ENCODE measurements at places on chromosomes 3 and 15.

- DNase-seq = no peak
Observed at GRCh38 chr15:95799286-95800200, 531.0 kb upstream of the NR2F2 start.

- no peak for DNase-seq
Observed at GRCh38 chr15:87680208-87680607, 576.3 kb downstream of the NTRK3 start.

GRCh38 chr3:146517684-146518435 lies 26.5 kb downstream of the PLSCR1 start:
- DNase-seq = no peak

DNA sequence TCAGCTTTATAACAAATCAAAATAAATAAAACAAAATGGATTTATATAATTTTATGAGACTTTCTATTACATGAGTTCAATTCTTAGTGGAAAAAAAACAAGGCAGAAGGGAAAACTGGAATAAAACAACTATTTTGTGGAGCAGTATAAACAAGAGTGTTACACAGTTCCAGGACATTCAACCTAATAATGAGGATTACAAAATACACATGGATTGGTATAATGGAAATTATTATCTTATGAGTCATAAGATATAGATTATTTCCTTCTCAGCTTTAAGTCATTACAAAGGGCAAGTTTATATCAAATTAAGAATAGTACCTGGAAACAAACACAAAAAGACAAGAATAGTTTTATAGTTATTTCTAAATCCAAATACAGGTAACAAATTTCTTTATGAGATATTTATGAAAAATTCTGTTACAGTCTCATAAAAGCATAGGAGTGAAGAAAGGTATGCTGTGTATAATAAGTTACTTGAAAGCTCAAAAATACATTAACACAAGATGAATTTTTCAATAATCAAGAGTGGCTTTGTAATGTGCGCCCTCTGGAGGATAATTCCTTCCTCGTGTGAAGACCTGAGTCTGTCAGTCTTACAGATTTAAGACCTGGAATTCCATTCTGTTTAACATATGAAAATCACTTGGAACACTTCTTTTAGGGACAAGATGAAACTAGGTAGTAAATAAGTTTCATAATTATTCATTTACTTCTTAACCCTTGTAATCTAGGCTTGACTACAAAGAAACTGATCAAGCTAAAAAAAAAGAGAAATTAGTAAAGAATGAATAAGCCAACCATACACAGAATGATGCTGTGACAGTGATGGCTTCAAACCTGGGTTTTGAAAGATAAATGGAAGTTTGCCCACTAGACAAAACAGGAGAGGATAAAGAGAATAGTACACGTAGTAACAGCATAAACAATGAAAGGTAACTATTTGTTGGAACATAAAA lies 9.5 kb downstream of the COPS2 start:
- DNase-seq = peak; percentile 39

GRCh38 chr3:118001380-118001779 lies 1033.3 kb downstream of the IGSF11 start:
- DNase-seq = no peak

DNA sequence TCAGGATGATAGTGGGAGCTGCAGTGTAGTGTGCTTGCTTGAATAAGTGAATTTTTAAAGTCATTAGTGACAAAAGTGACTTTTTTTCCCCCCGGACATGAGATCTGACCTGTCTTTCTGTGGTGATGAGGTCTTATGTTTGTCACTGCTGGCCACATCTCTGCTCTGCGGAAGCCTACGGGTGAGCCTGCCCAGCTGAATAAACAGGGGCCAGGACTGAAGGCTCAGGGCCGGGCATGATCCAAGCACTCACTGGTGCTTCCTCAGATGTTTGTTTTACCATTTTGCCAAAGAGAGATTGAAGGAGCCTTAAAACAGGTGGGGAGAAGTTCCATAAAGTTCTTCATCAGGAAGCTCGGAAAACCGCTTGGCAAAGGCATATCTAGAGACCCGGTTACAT lies 35.0 kb downstream of the RPL39L start:
- DNase-seq = no peak

GRCh38 chr3:126439346-126439967 lies 36.2 kb downstream of the ZXDC start:
- DNase-seq = no peak

- DNase-seq = no peak
Observed at GRCh38 chr3:170429050-170429449, 10.4 kb downstream of the CLDN11 start.

GRCh38 chr3:35946121-35946853 lies 307.0 kb downstream of the ARPP21 start:
- DNase-seq = no peak

GRCh38 chr3:142366434-142366833 lies 81.4 kb downstream of the XRN1 start:
- no peak for DNase-seq

GRCh38 chr15:101010781-101011180 lies 91.6 kb downstream of the LRRK1 start:
- DNase-seq = peak; percentile 8

GRCh38 chr15:57298204-57298603 lies 78.1 kb upstream of the CGNL1 start:
- DNase-seq = no peak

DNA sequence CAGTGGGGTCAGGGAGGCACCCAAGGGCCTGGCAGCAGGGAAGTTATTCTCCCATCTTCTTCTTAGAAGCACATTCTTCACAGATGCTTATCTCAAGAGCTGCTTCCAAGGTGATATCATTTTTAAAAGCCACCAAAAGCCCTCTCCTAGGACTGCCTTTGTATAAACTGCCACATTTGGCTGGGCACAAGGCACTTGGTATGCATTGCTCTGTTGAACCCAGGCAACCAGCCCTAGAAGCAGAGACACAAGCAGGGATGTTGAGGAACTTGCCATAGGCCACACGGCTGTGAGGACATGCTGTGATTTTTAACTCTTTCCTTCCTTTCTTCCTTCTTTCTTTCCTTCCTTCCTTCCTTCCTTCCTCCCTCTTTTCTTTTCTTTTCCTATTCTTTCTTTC lies 7.4 kb upstream of the SLC6A1 start:
- DNase-seq = no peak

- no peak for DNase-seq
Observed at GRCh38 chr15:64942356-64942755, 30.7 kb downstream of the ANKDD1A start.

DNA sequence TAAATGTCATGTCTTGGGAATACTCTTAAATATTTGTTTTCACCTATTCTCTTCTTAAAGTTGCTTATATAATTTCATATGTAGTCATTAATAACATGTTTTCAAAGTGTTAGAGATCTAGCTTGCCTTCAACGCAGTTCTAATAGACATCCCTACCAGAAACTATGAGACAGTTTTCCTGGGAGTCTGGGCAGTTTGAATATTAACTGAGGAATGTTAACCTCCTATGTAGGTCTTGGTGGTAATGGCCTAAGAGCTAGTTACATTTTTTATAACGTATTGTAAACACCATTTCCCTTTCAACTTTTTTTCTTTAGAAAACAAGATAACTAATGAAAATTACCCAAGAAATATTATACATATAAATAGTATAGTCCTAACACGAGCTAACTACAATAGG lies 328.2 kb downstream of the TIGIT start:
- DNase-seq = no peak

- no peak for DNase-seq
Observed at GRCh38 chr3:4957978-4958377, 21.3 kb upstream of the BHLHE40 start.

DNA sequence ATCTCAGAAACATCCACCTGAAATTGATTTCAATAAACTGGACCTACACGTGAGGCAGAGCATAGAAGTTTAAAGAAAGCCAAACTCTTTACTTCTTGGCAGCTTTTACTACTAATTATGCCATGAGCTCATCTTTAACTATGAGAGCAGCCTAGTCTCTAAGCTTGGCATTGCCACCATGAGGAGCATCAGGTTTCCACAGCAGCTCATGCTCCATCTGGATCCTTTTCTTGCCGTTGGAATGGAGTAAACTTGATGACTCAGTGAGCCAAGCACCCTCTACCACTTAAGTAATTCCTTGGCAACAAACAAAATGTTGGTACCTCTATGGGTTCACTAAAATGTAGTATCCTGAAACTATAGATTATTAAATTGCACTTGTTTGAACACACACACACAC lies 583.2 kb downstream of the EPHA3 start:
- no peak for DNase-seq

DNA sequence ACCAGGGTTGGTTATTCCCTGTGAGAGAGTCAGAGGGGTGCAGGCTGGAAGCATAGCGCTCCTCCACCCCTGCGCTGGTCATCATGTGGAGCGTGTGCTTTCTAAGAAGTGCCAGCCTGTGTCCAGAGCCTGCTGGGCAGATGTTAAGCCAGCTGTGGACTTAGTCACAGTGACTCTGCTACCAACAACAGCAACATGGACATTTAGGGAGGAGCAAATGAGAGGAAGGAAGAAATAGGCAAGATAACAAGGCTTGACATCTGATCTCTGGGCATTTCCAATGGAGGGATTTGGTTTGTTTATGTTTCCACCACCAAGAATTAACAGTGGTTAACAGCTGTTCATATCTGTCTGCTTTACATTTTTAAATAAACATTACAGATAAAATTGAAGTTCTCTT lies 36.4 kb upstream of the MYZAP start:
- DNase-seq = no peak

DNA sequence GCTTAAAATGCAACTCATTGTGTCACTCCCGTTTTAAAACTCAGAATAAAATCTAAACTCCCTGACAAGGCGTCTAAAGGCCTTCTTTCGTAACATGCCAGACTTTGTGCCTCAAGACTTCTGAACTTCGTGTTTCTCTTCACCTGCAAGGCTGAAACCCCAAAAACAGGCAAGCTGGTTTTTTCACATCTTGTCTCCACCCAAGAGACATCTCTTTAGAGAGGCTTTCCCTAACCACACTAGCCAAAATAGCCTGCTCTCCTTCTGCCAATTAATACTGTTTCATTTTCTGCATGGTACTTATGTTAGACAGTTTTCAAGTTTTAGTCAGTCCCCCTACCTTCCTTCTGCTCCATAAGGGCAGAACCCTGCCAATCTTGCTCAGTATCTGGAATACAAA lies 41.6 kb downstream of the RAF1 start:
- no peak for DNase-seq

GRCh38 chr3:194843556-194843955 lies 157.9 kb downstream of the FAM43A start:
- no peak for DNase-seq

- DNase-seq = no peak
Observed at GRCh38 chr15:81308260-81308659, 15.7 kb downstream of the STARD5 start.

- no peak for DNase-seq
Observed at GRCh38 chr3:190059242-190059590, 61.5 kb downstream of the P3H2 start.

- DNase-seq = no peak
Observed at GRCh38 chr3:151226825-151227224, 23.8 kb upstream of the GPR171 start.

DNA sequence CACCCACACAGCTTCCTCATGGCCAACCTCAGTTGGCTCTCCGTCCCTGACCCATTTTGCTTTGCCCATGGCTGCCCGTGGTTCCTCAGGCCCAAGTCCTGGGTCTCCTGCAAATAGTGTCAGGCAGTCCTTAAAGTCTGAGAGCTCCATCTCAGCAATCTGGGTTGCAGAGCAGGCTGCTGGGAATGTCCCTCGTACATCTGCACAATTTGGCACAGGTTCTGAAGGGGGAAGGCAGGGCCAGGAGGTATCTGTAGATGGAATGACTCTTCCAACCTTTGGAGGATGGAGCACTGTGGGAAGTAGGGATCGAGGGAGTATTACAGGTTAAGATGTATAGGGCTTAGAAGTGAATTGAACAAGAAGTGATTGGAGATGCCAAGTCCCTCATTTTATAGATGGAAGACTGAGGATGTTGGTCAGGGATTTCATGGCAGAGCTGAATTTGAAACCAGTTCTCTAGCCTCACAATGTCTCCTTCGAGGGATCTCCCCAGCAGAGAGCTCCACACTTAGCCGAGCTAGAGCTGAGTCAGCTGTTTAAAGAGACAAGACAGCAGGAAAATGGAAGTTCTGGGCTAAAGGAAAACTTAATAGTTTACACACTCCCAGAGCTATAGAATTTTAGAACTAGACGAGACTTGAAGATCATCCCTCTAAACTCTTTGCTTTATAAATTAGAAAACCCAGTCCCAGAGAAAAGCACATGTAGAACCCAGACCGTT lies 9.2 kb downstream of the CKMT1A start:
- no peak for DNase-seq

- DNase-seq = no peak
Observed at GRCh38 chr3:179541596-179541995, 21.1 kb upstream of the ACTL6A start.

GRCh38 chr3:105755121-105755886 lies 113.5 kb downstream of the CBLB start:
- DNase-seq = no peak

DNA sequence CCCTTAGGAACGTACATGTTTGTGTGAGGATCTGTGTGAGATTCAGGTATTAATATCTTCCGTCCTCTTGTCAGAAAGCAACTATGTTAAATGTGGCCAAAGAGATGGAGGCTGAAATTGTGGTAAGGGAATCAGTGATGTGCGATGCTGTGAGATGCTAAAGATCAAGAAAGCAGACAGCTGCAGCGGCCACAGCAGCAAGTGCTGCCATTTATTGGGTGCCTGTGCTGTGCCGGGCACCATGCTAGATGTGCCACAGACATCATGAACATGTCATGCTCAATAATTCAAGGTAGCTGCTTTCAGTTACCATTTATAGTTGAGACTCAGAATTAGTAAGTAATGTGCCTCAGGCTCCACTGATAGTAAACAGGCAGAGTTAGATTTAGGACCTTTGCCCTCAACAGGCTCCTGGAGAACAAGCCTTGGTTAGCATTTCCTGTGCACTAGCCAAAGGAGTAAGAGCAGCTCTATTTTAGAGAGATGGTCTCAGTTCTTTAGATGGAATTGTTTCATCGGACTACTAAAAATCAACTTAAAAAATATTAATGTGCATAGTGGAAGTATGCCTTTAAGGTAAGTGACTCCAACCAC lies 24.9 kb downstream of the LARS2 start:
- no peak for DNase-seq

- DNase-seq = no peak
Observed at GRCh38 chr15:88467935-88468528, 524 bp downstream of the MRPS11 start.

GRCh38 chr3:45306406-45307008 lies 80.4 kb upstream of the TMEM158 start:
- no peak for DNase-seq
